ENCODE measurements at places on chromosomes 4 and X.

- DNase-seq = no peak
Observed at GRCh38 chrX:32443841-32444240, 767.5 kb downstream of the DMD start.

DNA sequence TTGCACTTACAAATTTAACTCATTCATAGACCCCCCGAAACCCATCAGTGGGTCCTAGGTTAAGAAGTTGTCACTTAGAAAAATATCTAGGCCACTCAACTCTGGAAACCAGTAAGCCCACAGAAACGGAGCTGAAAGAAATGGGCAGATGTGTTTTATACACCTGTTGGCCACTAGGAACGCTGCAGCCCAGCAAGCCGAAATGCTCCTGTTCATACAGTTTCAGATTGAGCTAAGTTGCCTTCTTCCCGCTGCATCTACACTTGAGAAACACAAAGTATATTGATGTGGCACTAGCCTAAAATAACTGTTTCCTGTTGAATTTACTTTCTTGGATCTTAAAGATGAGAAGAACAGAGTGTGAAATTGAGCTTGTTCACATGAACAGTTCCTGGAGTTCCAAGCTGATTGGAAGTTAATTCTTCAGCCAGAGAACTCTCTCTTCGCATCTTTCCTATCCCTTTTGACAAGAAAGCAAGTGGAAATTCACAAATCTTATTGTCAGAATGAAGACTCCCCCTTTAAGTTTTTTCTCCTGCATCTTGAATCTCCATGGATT is 174.1 kb downstream of the RBMX2 start:
- no peak for DNase-seq

DNA sequence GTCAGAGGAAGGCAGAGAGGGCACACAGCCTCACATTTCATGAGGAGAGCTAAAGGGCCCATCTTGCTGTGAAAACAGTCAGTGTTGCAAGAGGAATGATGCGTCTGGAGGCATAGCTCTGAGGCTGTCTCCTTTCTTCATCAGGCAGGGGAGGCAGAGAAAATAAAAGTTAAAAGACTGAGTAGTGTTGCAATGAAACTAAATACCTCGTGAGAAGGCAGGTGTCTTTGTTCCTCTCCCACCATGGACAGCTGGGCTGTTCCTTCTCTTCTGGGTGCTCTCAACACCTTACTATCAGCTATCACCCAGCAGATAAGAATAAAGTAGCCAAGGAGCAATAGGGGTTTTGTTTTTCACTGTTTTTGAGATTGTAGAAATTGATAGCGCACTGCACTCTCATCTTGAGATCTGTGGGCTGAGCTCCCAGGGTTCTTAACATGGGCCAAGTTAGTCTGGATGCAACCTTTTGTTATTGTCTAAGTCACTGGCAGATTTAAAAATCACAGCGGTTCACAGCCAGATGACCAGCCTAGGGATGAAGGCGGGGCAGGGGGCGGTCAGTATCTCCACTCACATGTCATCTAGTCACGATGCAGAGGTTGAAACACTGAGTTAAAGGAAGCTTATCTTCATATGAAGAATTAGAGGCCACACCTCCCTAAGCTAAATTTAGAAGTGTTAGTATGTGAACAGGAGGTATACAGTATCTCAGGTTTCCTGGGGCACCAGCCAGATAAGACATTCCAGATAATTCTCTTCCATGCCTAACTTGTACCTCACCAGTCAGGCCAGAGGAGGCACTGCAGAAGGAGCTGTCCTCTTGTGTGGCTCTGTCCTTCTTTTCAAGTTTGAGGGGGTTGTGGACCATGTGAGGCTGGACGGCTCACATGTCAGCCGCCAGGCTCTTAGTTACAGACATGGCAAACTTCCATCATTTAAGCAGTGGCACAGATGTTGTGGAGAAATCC is 36.9 kb downstream of the PARM1 start:
- DNase-seq = no peak

GRCh38 chr4:112001041-112001440 is 144.2 kb upstream of the FAM241A start:
- DNase-seq = no peak

All from NCI-H2081 treated with DMSO at 0.1 percent for 48 hours (cell line).